ENCODE measurements at places on chromosomes 13 and 19.

DNA sequence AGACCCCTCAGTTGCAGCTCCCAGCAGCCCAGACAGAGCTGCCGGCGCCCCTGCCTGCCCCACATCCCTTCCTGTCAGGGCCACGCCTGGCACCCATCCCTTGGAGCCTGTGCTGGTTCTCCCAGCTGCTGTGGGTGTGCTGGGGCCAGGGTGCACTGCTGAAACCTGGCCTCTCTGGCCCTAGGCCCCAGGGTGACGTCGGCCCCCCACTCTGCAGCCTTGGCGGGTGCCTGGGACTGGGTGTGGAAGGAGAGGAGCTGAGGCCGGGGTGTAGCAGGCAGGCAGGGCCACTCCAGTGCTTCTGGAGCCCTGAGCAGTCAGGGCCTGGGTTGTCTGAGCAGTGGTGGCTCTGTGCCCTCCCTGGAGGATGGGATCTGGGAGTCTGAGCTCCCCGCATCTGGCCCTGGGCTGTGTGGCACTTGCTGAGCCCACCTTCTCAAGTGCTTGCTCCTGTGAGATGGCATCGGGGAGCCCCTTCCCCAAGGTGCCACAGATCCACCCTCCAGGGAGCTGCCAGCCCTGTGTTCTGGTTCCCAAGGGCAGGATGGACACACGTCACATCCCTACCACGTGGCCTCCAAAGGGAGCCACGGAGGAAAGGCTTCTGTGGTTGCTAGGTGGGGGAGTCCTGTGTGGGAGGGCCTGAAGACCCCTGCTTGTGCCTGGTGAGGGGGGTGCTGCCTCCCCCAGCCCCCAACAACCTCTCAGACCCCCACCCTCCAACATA, 5.2 kb downstream of the PLEKHJ1 start:
- no peak for DNase-seq

- no peak for DNase-seq
Measured at GRCh38 chr13:25776722-25777121, 275.1 kb downstream of the SHISA2 start.

DNA sequence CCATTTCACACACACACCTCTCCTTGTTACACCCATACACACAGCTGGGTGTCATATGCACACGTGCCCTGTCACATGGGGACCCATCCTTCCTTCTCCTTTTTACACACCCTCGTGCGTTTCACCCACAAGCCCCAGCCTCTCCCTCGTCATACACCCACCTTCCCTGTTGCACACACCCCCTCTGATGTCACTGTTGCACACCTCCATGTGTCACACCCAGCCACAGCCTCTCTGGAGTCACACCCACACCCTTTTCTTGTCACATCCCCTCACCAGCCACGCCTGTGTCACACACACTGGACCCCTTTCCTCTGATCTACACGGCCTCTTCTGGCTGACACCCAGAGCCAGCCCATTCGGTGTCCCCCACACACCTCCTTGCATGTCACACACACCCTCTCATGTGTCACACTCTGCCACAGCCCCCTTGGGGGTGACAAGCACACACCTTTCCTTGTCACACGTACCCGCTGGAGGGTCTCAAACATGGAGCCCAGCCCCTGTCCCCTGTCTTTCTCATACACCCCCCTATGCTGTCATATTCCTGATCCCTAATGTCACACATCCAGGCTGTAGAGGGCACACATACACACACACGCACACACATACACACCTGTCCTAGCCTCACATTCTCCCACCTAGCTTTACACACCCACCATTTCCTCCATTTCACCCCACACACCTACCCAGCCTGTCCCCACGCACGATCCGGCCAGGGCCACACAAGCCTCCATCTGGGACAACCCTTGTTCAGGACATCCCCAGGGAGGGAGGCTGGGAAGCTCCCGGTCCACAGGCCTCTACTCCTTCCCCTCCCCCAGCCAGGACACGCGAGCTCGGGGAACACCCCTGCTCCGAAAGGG, 1.4 kb downstream of the NOVA2 start:
- DNase-seq = no peak

- DNase-seq = peak; percentile 67
Measured at GRCh38 chr19:18869023-18869618, 26.8 kb downstream of the CERS1 start.

GRCh38 chr19:49496574-49497008, 357 bp downstream of the RPS11 start:
- DNase-seq = no peak

DNA sequence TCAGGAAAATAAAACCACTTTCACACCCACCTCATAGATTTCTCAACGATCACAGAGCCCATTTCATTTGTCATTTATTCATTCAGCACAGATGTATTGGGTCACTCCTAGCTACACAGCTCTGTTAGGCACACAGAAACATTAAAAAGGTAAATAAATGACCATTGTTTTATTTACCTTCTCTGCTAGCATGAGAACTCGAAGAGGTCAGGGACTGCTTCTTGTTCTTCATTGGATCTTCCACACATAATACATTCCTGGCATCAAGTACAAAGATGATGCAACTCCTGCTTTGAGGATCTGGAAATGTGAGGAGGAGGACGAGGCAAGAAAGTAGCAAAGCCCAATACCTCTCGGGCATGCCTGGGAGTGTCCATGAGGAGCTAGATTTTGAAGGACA, 168.1 kb downstream of the RBM26 start:
- DNase-seq = no peak

- DNase-seq = no peak
Measured at GRCh38 chr19:36210497-36210896, 4.0 kb downstream of the ZNF565 start.

DNA sequence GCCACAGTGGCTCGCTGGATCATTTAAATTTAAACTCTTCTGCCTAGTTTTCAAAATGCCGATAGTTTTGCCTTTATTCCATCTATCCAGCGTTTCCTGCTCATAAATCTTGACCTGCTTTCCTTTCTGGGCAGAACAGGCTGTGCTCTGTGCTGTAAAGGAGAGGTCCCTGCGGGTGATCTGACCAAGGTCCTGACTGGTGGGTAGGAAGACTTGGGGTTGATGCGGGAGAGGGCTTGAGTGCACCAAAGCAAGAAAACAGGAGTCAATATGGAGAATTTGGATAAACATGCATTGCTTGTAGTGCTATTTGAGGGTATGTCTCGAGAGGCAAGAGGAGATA, 533.6 kb downstream of the MYO16 start:
- no peak for DNase-seq
